ENCODE measurements at places on chromosomes 11 and 22.

GRCh38 chr22:19057999-19058491, 64.2 kb downstream of the DGCR2 start:
- DNase-seq: no peak

DNA sequence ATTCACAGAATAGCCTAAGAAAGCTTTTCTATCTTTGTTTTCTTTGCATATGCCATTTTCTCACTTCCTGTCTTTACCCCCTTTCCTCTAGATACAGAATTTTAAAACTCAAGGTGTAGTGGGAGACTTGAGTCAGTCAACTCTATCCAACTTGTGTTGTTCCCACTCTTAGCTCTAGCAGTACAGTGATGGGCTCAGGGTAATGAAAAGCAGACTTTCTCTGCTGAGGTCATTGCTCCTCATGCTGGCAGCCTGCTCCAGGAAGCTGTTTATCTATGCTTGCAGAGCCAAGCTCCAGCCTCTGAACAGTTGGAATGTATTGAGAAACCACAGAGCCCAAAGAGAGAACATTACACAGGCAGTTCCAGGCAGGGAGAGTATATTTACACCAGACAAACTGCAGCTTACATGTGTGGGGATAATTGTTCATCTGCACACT, 68.1 kb downstream of the CSTPP1 start:
- peak; percentile 97 for DNase-seq

DNA sequence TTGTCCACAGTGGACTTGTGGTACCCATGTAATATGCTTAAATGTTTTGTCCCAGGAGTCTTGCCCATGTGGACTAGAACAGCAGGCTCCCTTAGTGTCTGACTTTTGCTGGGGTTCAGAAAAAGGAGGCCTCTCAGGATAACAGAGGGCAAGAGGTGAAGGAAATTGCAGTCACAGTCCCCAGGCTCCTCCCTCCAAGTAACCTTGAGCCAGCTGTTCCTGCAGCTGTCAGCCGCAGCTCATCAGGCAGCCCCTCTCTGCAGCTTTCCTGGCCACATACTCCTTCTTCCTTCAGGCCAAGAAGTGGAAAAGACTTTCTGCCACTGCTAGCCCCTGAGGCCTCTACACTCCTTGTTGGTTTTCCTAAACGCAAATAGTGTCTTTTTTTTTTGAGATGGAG, 6.3 kb upstream of the MYO18B start:
- DNase-seq: no peak

DNA sequence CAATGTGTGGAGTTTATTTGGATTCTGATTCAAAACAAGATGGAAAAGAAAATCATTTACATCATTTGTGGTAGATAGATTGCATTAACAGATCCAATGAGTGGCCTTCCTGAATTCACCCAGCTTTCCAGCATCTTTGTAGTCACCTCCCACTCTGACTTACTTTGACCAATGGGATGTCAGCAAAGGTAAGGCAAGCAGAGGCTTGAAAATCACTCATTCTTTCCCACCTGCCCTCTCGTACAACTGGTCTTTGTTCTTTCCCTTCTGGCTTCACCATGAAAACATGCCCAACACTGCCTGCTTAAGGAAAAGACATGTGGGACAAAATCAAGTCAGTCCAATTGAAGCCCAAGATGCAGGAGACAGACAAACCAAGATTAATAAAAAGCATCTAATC, 202.1 kb downstream of the TTC28 start:
- no peak for DNase-seq

GRCh38 chr11:9838961-9839360, 175.1 kb downstream of the SWAP70 start:
- DNase-seq: no peak

DNA sequence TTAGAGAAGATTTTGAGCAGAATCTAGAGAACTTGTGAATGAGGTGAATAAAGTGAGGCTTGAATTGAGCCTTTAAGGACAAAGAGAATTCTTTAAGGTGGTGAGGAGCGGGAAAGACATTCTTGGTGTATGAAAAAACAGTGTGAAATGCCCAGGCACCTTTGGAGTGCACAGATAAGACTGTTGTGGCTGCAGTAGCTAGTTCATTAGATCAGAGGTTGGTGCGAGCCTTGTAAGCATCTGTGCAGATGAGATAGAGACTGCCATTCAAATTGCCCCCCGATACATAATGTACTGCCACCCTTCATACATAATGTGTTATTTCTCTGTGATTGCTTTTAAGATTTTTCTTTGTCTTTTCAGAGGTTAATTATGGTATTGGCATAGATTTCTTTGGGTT, 31.3 kb downstream of the ATXN10 start:
- DNase-seq: no peak

- DNase-seq: no peak
These were observed 1075.5 kb downstream of the NTM start for GRCh38 chr11:132445859-132446291.

DNA sequence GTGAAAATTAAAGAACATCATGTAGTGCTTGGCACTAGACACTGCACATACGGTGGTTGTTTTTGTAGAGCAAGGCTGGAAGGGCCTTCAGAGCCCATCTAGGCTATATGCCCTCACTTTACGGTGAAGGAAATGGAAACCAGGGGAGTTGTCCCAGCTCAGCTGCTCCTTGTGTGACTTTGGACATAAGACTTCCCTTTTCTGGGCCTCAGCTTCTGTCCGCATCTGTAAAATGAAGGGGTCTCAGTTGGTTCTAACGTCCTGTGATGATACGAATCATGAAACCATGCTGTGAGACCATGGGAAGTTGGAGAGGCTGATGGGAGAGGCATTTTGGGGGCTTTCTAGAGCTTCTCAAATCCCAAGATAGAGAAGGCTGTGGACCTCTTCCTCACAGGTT, 4.7 kb downstream of the KCNE3 start:
- DNase-seq: no peak

GRCh38 chr11:35003186-35003585, 86.8 kb downstream of the PDHX start:
- no peak for DNase-seq

- DNase-seq: no peak
These were observed 561.8 kb upstream of the B3GAT1 start for GRCh38 chr11:134973801-134974200.

GRCh38 chr22:29129808-29130140, 56.9 kb downstream of the KREMEN1 start:
- no peak for DNase-seq

DNA sequence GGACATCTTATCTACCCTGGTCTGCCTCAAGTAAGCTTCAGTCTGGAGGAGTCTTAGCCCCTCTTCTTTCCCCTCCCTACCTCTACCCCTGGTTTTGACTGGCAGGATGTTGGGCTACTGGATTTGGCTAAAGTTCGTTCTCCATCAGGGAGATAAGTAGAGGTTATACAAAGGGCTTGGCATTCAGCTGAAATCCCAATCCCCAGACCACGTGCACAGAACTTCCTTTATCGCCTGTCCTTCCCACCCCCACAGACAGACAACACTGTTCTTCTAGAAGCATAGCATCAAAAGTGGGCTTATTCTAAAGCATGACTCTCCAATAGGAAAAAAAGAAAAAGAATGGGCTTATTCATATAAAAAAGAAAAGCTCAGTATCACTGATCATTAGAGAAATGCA, 7.8 kb downstream of the PRG3 start:
- no peak for DNase-seq

DNA sequence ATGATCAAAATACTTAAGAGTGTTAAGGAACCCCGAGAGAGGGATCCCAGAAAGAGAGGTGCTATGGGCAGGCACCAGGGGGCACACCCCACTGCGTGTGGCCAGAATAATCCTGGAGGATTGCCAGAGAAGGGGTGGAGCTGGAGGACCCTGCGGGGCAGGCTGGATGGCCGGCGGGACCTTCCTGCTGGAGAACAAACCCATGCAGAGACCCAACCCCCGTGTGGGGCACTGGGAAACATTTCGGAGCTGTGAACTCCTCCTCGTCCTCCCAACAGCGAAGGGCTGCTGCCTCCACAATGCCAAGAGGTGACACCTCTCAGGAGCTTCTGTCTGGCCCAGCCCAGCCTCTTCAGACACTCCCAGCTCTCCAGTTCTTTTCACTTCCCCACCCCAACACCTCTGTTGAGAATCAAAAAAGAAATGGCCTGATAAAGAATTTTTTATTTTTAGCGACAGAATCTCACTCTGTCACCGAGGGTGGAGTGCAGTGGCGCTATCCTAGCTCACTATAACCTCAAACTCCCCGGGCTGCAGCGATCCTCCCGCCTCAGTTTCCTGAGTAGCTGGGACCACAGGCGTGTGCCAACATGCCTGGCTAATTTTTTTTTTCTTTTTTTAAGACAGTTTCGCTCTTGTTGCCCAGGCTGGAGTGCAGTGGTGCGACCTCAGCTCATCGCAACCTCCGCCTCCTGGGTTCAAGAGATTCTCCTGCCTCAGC, 25.6 kb downstream of the RHOD start:
- DNase-seq: peak; percentile 15

GRCh38 chr11:75323609-75324008, 27.9 kb downstream of the ARRB1 start:
- DNase-seq: no peak

DNA sequence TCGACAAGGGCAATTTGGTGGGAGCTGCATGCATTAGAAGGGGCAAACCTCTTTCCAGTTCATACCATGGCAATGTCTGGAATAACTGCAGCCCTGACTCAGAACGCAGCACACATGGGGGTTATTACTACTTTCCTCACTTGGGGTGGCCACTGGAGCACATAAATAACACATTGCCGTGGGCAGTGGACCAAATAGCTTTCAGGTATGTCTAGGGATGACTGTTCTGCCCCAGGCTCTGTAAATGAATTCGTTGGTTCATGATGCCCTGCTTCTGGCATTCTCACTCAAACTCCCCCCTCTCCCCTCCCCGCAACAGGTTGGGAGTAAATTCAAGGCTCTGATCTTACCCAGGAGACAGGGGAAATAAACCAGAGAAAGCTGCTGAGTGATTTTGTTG, 238.0 kb upstream of the PLET1 start:
- DNase-seq: no peak

DNA sequence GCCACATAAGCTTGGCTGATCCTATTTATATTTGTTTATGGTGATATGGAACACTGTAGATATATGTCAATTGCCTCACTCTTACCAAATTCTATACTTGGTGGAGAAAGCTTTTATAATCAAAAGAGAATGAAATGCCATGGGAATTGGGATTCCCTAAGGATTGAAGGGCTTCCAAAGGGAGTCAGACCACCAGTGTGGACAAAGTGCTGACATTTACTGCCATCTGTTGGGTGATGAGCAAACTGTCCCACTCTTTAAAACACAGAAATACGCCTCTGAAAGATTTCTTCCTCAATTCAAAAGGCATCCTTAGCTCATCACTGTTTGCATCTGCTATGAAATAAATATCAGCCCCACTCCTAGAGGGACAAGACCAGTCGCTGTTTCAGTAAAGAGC, 7.1 kb downstream of the SLC1A2 start:
- DNase-seq: peak; percentile 31

DNA sequence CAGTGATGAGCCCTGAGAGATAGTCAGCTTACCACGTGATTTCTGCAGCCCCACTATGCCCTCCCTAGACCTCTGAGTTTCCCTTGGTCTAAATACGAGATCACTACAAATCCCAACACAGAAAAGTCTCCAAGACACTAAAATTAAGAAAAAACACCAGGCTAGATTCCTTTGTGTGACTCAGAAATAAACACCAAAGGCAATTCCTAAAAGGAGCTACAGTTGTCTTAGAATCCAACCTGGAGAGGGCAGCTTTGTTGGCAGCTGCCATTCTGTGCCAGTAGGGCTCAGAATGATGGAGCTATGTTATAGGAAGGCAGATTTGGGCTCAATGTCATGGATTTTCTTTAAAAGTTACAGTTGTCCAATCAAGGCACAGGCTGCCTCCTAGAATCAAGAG, 37.1 kb upstream of the HMGXB4 start:
- DNase-seq: no peak

- DNase-seq: no peak
These were observed 119.2 kb downstream of the ARHGAP42 start for GRCh38 chr11:100806296-100806695.

DNA sequence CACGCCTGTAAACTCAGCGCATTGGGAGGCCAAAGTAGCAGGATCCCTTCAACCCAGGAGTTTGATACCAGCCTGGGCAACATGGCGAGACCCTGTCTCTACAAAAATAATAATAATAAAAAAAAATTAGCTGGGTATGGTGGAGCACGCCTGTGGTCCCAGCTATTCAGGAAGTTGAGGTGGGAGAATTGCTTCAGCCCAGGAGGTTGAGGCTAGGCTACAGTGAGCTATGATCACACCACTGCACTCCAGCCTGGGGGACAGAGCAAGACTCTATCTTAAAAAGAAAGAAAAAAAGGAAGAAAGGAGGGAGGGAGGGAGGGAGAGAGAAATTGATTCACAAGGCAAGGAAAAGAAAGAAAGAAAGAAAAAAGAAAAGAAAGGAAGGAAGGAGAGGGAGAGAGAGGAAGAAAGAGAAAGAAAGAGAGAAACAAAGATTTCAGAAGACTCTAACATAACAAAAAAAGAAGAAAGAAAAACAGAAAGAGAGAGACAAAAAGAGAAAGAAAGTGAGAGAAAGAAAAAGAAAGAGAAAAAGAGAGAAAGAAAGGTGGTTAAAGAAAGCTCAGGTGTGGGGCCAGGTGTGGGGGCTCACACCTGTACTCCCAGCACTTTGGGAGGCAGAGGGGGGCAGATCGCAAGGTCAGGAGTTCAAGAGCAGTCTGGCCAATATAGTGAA, 37.3 kb upstream of the MYH9 start:
- DNase-seq: no peak

GRCh38 chr11:69216647-69217051, 60.9 kb downstream of the SMIM38 start:
- no peak for DNase-seq

DNA sequence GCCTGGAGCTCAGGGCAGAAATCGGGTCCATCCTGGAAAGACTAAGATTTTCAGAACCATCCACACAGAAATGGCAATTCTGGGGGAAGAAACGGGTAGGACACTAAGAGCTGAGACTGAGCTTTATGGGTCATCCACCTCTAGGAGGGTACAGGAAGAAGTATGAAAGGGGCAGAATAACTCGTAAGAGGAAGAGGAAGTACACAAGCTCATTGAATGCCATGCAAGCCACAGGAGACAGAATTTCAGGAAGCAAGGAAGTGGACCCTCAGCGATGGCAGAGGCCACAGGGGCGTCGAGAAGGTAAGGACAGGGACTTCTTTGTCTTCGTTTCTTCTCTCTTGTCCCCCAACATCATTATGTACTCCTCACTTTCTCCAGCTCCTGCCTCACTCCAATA, 169.6 kb downstream of the MAML2 start:
- no peak for DNase-seq

GRCh38 chr22:42994917-42995562, 19.9 kb downstream of the PACSIN2 start:
- DNase-seq: peak; percentile 94

- DNase-seq: no peak
These were observed 66.9 kb downstream of the SPON1 start for GRCh38 chr11:14029440-14029839.

Measured in adipocyte (in vitro differentiated cells).